ENCODE measurements at places on chromosomes 5 and 9.

DNA sequence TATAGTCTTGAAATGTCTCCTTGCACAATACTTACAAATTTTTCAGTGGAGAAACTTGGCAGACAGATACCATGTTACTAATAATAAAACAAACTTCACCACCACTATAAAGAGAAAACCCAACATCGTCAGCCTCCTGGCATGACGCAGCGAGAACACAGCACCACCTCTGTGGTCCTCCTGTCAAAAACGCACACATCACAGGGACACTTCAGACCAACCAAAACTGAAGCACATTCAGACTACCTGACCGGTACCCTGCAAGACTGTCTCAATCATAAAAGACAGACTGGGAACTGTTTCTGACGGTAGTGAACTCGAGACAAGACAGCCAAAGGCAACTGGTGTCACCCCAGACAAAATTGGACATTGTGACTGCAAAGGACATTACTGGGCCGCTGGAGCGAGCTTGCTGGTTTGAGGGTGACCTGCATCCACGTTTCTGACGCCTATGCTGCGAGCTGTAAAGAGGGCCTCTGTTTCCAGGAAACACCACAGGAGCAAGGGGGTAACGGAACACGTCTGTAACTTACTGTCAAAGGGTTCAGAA, 34.4 kb downstream of the NSUN2 start:
- DNase-seq = no peak

- no peak for DNase-seq
These were observed 268.7 kb downstream of the IRX2 start for GRCh38 chr5:2482778-2483177.

DNA sequence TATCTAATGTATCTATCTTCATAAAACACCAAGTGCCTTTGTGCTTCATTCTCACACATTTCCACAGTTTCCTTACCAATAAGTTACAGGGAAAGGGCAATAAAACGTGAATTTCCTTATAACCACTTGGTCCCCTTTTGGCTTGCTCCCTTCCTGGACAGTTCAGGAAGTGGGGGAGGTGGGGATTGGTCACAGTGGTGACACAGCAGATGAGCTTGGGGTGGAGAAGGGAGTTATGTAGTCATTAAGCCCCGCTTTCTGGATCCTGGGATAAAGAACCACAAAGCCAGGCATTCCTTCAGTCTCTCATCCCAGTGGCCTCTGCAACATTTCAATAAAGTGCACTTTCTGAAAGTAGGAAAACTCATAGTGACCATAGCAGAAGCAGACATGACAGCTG, 47.1 kb upstream of the FYB1 start:
- DNase-seq = no peak

DNA sequence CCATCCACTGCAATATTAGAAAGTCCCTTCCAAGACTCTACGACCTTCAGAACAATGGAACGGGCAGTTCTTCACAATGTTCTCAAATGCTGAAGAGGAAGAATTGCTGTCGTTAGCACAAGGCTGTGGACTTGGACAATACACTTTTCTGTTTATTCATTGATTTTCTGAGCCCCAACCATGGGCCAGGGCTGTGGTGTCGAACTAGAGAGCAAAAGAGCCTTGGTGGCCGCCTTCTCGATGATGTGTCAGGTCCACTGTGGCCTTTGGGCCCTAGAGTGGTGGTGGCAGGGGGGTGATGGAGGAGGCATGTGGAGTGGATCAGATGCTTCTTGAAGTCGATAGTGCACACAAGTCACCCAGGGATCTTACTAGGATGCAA, 18.5 kb upstream of the KIF12 start:
- DNase-seq = no peak
